COLO829 (cell line): ENCODE measurements at places on chromosomes 12 and 14.

- DNase-seq = no peak
Measured at GRCh38 chr12:64670919-64671639, 60.8 kb downstream of the RASSF3 start.

GRCh38 chr14:56881181-56881580, 70.9 kb upstream of the OTX2 start:
- DNase-seq = no peak

DNA sequence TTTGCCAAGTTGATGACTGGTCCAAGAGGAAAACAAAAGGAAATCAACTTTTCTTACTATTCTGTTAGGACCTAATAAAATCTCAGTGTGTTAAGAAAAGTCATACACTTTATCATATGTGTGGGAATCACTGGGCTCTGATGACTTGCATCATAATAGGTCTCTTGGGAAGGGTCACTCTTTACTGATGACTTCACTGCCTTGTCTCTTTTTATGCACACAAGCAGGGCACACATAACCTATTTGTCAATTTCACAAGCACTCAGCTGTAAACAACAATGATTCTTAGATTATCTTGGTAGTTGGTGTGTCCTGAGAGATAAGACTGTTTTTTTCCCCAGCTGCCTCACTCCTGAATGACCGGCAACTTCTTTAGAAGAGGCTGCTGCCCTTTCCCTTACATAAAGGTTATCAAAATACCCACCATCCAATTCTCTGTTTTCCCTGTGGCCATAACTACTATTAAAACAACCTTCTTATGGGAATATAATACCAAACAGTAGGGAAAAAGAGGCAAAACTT, 50.9 kb upstream of the INSM2 start:
- no peak for DNase-seq

- DNase-seq = no peak
Measured at GRCh38 chr12:60174476-60174875, 578.6 kb downstream of the SLC16A7 start.

- DNase-seq = peak; percentile 33
Measured at GRCh38 chr12:131242741-131243496, 289.2 kb downstream of the ADGRD1 start.

DNA sequence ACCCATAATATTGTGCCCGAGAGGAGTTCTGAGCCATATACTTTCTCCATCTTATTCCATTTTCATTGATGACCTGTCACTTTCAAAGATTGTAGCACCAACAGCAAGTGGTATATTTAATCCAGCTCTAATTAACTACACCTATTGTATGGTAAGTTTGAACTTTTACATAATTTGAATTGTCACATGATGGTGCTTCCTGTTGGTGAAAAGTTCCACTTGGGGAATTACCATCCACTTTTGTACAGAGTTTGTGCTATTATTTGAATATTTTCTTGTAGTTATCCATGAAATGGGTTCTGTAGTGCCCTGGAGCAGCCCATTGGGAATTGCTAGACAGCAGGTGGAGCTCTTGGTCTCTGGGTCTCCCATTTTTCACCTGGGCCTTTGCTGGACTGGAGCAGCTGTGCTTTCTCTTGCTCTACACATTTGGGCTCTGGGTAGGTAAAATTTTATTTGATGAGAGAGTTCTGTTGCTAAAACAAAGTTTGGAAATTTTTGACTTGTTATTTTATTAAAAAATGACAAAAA, 3.0 kb downstream of the SMCO3 start:
- peak; percentile 11 for DNase-seq

DNA sequence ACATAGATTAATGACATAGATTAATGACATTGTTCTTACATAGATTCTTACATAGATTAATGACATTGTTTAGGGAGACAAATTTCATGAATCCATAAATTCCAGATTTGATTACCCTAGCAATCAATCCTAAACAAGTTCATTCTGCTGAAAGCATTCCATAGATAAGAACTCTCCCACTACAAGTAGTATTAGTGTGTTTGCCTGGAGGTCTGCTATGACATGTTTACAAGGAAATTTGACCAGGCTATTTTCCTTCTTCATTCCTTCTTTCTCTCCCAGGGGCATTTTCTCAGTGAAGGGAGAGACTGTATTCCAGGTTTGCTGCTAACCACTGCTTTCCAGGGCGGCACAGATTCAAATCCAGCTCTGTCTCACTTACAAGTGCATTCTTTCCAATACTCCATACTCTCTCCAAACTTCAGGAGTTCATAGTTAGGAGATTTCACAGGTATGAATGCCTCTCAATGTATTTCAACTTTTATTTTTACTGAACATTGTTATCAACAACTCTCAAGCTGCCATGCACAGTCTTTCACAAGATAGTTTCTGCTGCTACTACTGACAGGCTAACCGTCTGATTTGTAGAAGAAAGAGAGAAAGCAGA, 134.5 kb downstream of the SLC38A1 start:
- DNase-seq = no peak

GRCh38 chr14:93994919-93995682, 2.0 kb upstream of the CCDC197 start:
- DNase-seq = peak; percentile 37

DNA sequence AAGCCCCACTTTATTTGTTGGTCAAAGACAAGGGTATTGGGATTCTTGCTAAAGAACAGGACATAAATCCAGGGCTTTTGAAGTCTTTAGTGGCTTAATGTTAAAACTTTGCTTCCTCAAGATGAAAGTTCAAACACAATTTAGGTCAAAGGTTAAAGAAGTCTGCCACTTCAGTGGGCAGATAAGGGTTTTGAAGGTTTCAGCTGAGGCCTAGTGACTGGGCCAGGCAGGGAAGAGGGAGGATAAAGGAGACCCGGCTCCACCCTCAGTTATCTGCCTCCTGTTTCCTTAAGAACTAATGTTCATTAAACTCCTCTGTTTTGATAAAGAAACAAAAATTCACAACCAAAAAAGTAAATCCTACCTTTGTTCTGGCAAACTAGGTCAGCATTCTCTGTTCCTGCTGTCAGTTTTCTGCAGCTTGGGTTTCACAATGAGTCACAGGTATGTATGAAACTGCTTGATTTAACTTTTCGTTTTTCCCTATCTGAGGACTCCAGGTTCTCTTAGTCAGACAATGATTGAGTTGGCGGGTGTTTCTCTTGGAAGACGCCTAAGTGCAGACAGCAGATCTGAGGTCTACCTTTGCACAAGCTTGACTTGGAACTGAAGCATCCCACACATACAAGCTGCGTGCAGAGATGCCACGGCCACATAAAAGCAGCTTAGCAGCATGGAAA, 208.3 kb downstream of the EXOC5 start:
- DNase-seq = no peak

GRCh38 chr12:128852885-128853599, at the start of gene GLT1D1:
TSS of gene GLT1D1 (plus strand) at chr12:128853478. CDS start at chr12:128853582, 104 bp downstream.
- no peak for DNase-seq

DNA sequence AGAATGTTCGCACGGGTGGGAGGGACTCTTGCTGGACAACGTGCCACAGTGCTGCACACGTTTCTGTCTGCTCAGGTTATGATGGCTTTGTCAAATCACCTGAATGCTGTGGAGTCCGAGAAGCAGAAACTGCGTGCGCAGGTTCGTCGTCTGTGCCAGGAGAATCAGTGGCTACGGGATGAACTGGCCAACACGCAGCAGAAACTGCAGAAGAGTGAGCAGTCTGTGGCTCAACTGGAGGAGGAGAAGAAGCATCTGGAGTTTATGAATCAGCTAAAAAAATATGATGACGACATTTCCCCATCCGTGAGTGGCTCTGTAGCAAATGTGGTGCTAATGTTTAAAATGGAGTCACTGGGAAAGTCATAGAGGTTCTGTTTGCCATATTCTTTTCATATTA, 28.5 kb downstream of the KLC1 start:
- no peak for DNase-seq

- DNase-seq = no peak
Measured at GRCh38 chr12:53192531-53193021, 11.9 kb upstream of the CSAD start.

- no peak for DNase-seq
Measured at GRCh38 chr12:51399891-51400290, 8.7 kb upstream of the GALNT6 start.

- no peak for DNase-seq
Measured at GRCh38 chr14:99524091-99524661, 43.0 kb downstream of the CCNK start.

DNA sequence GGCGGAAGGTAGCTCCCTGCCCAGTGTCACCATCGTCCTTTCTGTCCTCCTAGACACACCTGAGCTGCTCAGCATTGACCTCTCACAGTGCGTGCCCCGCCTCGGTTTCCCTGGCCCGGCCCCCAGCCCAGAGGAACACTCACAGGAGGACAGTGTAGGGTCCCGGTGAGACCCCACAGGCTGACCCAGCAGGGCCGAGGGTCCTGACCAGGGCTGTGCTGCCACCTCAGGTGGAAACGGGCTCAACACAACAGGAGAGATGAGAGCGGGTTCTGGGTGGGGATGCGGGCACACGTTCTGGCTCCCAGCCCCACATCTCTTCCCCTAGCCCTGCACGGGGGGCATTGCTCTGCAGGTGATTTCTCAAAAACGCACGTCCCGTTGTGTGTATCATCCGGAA, 98.1 kb downstream of the PIWIL1 start:
- no peak for DNase-seq

GRCh38 chr14:103748534-103748857, 32.9 kb downstream of the ZFYVE21 start:
- no peak for DNase-seq

DNA sequence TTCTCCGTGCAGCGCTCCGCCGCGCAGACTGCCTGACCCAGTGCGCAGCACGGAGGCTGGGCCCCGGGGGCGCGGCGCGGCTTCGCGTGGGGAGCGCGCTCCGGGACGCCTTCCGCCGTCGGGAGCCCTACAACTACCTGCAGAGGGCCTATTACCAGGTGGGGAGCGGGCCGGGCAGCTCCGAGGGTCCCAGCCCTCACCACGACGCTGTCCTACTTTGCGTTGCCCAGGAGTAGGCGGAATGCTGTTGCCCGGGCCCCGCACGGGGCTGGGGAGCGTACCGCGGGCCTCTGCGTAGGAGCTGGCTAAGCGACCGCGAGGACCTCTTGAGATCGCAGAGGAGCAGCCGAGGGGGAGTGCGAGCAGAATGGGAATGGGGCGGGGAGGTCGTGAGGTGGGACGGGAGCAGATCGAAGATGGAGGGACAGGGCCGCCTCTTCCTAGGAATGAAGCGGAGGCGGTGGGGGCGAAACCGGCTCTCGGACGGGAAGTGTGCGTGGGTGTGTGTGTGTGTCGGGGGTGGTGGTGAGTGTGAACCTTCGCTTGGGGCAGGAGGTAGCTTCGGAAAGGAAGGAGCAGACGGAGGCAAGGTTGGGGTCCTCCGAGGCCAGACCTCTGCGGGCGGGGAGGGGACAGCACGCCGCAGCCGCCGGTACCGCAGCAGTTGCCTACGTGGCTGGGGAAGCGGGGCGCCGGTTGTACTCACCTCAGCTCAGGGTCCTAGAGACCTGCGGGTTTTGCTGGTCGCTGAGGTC, 751 bp downstream of the P3H3 start:
- no peak for DNase-seq

DNA sequence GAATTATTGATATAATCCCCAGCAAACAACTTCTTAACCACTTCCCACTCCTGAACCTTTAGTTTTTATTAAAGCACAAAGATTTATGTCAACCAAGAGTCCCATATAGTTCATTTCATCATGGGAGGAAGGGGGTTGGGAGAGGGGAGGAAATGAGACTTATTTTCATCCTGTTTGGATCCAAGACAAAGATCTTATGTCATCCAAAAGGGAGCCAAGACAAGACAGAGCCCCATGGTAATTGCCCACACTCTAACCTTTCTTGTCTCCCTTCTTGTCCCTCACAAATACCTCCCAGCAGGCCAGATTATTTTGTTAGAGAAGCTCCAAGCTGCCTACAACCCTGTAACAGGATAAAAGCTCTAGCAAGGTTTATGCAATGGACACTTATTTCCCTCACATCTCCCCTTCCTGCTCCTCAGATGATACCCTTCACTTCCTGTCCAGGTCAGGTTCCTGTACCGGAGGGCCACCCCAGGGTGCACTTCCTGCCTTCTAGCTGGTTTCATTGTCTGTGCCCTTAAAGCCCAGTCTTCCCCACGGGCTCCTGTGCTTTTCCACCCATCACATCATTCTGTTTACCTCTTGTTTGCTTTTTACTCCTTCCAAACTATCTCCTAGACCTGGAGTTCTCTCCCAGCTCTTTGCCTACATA, 123.7 kb upstream of the MDM1 start:
- DNase-seq = no peak

GRCh38 chr14:79570648-79571047, 640.7 kb downstream of the DIO2 start:
- DNase-seq = no peak

DNA sequence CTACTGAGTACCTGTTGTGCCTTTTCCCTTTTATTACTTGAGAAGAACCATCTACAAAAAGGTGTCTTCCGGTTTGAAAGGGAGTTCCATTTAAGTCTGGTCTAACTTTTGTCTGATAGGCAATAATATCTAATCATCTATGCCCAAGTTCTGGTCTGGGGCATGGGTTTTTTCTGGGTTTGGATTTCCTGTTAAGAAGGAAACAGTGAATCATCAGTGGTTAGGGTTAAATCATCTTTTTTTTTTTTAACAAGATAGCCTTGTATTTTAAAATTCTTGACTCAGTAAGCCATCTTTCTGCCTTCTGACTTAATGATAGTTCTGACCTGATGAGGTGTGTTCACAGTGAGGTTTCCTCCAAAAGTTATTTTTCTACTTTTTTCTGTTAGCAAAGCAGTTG, 29.3 kb upstream of the CPNE8 start:
- no peak for DNase-seq

- DNase-seq = no peak
Measured at GRCh38 chr14:42460673-42461072, 854.0 kb downstream of the LRFN5 start.

- DNase-seq = no peak
Measured at GRCh38 chr14:21023174-21023573, 1.7 kb downstream of the NDRG2 start.

DNA sequence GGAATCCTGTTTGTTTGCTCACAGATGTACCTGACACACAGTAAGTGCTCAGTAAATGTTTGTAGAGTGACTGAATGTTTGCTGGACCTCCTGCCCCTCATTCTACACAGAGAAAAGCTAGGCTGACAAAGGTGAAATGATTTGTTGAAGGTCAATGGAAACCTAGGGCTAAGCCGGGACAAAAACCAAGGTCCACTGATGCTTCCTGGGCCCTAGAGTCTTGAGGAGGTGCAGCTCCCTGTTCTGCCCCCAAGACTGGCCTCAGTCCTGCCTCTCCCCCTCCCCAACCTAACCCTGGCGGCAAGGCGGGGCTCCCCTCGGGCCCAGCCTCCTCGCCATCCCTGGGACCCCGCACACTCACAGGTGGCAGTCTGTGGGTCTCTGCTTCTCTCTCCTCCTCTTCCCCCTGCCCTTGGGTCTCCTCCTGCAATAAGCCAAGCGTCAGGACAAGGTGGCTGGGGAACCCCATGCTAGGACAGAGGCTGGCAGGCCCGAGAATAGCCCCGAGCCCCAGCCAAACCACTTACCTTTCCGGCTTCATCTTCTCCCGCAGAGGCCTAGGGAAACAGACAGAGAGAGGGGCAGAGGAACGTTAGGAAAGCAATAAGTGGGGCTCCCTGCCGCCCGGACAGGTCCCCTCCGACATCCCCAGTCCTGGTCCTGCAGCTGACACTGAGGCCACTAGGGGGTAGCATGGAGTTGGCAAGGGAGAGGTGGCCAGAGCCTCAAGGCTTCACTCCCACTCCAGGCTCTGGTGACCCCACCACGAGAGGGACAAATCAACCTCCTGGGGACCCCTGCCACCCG, 9.3 kb downstream of the PGF start:
- peak; percentile 80 for DNase-seq
